CD4-positive, alpha-beta T cell treated with Interleukin-21 for 1 hour (primary cell): ENCODE measurements at places on chromosomes 6 and 20.

DNA sequence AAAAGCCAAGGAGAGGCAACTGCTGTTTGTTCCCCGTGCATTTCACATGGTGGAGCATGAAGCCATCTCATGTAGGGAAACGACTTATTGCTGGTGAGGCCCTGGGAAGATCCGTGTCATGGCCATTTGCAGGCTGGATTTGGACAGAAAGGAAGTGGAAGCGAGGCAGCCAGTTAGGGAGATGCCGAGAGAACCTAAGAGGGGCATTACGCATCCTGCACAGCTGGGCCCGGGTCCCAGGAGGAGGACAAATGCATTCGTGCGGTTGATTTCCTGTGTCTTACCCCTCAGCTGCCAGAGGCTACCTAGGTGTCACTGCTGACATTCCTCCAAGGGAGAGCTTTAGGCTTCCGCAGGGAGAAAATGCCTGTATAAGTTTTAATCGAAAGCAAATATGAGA is 316.2 kb upstream of the CDYL start:
- no peak for DNase-seq

DNA sequence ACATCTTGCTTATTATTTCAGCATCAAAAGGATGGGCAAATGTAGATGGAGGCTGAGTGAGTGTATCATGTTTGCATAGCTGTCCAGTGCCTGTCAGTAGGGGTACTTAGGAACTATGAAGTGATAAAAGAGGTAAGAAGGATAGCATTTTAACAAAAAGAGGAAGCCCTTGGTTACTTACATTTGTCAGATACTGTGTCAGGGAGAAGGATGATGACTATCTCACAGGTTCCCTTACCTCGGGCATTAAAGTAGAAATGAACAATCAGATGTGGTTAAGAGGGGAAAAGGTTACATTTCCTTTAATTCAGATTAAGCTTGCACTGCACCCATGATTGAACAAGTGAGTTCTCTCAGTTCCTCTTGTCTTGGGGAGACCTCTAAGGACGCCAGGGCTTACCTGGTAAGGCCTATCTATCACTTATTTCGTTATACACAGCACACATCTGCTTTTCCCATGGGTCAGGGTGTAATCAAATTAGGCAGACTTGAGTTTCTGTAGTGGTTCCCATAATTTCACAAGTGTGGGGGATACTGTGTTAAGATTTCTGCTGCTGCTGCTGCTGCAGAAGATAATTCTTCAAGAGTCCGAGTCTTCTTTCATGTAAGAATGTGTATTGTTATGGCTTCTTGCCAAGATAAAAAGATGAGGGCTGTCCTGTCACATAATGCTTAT is 4.5 kb downstream of the FOXO3 start:
- DNase-seq = peak; percentile 68

DNA sequence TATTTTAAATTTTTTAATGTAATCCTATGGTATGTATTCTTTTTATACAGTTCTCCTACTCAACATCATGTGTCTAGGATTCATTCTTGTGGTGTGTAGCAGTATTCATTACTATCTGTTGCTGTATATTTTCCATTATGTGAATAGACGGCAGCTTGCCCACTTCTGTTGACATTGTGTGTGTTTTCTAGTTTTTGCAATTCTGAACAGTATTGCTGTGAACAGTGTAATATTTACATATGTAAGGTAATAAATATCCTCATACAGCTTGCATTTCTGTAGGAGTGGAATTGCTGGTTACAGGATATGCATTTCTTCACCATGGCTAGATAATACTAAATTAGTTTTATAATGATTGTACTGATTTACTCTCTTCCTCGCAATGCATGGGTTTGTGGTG is 51.9 kb downstream of the SCAF8 start:
- no peak for DNase-seq

DNA sequence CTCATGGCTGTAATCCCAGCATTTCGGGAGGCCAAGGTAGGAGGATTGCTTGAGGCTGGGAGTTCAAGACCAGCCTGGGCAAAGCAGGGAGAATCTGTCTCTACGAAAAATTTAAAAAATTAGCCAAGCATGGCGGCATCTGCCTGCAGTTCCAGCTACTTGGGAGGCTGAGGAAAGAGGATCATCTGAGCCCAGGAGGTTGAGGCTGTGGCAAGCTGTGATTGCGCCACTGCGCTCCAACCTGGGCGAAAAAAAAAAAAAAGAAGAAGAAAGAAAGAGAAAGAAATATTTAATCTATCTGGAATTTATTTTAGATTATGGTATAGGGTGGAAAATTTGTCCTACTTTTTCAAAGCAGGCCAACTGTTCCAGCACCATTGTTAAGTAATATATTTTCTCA is 32.2 kb upstream of the HIVEP1 start:
- no peak for DNase-seq

DNA sequence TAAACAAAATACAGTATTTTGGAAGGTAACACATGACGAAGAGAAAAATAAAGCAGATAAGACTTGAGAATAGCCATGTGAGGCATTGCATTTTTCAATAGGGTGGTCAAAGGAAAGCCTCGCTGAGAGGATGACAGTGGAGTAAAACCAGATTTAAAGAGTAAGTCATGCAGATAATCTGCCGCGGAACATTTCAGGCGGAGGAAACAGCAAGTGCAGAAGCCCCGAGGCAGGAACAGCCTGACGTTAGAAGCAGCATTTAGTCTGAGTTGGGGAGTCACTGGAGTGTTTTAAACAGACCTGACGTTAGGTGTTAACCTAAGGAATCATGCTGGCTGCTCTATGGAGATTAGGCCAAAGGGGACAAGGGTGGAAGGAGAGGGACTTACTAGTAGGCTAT is 65.0 kb upstream of the VSTM2L start:
- DNase-seq = no peak

DNA sequence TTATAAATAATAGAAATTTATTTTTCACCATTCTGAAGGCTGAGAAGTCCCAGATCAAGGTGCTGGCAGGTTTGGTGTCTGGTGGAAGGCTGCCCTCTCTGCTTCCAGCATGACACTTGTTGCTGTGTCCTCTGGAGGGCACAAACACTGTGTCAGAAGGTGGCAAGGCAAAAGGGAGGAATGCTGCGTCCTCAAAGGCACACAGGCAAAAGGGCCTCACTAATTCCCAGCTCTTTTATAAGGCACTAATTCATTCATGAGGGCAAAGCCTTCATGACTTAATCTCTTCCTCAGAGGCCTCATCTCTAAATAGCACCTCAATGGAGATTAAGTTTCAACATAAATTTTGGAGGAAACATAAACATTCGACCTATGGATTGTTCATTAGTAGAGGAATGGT is 209.5 kb upstream of the SMLR1 start:
- DNase-seq = no peak

- DNase-seq = no peak
Measured at GRCh38 chr6:145723646-145724045, 11.7 kb downstream of the EPM2A start.

DNA sequence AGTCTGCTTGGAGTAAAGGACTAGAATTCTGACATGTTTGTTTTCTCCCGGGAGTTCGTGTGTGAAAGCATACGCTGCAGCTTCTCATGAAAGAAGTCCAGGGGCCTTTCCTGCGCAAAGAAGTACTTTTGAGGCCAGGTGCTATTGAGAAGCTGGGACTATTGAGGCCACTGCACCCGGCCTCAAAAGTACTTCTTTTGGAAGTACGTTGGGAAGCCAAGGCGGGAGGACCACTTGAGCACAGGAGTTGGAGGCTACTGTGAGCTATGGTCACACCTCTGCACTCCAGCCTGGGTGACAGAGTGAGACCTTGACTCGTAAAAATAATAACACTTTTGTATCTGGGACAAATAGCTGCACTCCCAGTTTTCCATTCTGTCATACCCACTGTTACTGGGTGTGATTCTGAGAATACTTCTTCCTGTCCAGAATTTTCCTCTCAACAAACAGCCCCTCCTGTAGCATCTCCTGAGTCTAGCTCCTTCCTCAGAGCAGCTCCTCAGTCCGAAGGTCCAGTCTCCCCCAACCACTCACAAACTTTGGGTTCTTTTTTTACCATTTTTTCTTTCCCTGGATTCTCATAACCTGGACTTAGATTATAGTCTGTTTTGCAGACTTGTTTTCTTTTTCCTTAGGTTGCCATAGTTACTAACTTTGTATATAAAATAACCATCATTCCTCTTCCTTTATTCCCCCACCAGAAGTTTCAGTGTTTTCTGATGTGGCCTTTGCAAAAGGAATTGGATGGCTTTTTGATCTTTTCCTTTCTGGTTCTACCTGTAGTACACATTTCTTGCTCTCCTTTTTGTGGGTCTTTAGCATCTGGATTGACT is 12.7 kb downstream of the STK35 start:
- no peak for DNase-seq

DNA sequence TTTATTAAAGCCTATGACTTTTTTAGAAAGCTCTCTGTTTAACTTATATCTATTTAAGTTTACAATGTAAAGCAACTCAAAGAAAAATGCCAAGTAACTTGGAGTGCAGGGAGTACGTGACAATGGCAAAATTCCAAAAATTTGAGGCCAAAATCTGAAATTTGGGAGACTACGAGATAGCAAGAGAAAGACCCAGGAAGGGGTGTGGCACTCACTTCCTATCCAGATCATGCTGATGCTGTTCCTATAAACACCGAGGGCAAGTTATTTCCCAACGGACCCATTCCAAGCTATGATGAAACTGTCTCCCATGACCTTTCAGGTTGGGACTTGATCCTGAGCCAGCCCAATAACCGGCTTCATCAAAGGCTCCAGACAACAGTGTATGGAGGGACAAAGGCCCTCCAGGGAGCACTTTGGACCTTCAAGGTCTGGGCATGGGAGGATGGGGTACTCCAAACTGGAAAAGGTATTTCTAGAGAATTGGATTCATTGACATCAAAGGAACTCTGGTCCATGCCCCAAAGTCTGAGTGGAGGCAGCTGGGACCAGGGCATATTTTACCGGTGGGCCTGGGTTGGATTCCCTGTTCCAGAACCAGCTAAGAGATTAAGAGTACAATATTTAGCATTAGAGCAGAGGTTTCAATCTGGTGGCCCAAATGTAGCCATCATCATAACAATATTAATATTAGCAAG is 15.7 kb upstream of the SLC13A3 start:
- no peak for DNase-seq

- no peak for DNase-seq
Measured at GRCh38 chr6:82511546-82511945, 147.9 kb downstream of the TPBG start.

DNA sequence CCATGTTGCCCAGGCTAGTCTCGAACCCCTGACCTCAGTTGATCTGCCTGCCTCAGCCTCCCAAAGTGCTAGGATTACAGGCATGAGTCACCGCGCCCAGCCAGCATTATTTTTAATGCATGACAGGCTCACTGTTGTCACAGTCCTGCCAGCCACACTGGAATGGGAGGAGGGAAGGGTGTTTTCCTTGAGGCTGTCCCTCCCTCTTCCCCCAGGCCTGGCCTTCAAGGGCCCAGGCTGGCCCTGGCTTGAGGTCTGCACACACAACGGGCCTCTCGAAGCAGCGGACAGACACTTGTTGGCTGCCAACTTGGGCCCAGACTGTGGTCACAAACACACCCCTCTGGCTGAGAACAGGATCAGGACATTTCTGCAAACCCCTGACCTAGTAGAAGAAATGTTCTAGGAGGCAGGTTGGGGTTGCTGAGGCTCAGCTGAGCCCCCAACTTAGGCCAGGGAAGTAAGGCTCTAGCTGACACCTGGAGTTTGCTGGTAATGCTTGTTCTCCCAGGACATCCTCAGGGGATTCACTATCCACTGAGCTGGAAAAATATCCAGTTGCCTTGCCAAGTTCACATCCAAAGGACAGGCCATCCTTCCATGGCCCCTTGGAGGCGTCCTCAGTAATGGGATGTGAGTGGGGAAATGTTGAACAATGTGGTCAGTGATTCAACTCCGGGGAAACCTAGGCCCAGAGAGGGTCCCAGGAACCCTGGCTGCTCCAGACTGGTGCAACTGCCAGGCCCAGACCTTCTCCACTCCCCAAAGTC is 9.9 kb downstream of the SNTA1 start:
- DNase-seq = no peak

DNA sequence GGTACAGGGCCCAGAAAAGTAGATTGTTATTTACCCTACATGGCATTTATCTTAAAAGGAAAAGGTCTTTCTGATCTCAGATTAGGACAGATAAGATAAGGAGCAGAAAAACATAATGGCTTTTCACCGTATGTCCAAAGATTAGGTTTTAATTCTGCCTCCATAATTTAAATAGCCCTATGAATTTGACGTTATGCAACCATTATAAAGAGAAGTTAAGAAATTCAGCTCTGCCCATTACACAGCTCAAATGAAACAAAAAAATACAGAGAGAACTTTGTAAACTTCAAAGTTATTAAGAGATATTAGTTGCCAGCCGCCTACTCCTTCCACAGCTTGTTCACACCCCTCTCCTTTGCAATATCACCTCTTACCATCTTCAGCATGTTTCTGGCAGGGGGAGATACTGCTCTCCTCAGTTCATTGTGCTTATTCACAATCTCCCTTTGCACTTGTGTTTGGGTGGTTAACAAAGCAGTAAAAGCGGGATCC is 8.1 kb downstream of the CRISP3 start:
- no peak for DNase-seq

DNA sequence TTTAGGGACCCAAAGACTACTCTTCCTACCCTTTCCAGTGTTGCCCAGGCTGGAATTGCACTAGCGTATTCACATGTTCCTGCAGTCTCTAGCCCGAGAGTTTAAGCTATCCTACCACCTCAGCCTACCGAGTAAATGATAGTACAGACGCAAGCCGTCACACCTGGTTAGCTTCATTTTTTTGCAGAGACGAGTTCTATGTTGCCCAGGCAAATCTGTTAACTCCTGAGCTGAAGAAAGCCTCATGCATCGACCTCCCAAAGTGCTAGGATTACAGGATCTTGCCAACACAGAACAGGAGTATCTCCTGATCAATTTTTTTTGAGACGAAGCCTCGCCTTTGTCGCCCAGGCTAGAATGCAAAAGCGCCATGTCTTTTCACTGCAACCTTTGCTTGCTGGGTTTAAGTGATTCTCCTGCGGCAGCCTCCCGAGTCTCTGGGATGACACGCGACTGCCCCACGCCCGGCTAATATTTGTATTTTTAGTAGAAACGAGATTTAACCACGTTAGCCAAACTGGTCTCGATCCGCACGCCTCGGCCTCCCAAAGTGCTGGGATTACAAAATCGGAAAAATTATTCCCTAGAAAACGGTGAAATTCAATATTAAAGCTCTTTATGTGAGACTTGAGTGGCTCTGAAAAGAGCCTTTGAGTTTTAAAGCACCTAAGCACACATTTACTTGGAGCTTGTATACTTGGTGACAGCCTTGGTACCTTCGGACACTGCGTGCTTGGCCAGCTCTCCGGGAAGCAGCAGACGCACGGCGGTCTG is 128.5 kb downstream of the HFE start:
- peak; percentile 39 for DNase-seq

GRCh38 chr20:48451401-48451800 is 376.4 kb downstream of the PREX1 start:
- DNase-seq = no peak

DNA sequence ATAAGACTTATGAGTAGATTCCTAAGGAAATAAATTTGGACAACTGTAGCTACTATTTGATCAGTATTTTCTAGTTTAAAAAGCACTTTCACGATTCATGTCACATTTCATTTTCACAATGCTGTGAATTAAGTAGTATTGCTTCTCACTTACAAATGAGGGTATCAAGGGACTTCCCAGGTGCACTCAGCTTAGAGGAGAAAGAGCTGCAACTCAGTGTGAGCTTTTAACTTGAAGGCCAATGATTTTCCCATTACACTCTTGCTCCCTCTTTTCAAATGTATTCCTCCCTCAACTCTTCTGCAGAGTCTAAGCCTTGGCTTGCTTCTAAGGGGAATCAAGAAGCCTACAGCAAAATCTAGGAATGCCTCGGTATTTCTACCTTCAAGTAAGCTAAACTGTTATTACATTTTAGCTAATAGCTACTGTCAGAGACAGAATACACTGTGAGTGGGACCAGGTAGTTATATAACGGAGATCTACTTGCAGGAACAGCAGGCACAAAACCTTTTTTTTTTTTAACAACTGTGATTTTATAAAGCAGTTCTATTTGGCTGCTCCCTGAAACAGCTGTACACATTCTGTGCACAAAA is 339.0 kb downstream of the SYNE1 start:
- no peak for DNase-seq
